Amniotic stem cell (primary cell): ENCODE measurements at places on chromosomes 7 and 10.

GRCh38 chr7:32574626-32575025, 79.3 kb downstream of the AVL9 start:
- no peak for DNase-seq

DNA sequence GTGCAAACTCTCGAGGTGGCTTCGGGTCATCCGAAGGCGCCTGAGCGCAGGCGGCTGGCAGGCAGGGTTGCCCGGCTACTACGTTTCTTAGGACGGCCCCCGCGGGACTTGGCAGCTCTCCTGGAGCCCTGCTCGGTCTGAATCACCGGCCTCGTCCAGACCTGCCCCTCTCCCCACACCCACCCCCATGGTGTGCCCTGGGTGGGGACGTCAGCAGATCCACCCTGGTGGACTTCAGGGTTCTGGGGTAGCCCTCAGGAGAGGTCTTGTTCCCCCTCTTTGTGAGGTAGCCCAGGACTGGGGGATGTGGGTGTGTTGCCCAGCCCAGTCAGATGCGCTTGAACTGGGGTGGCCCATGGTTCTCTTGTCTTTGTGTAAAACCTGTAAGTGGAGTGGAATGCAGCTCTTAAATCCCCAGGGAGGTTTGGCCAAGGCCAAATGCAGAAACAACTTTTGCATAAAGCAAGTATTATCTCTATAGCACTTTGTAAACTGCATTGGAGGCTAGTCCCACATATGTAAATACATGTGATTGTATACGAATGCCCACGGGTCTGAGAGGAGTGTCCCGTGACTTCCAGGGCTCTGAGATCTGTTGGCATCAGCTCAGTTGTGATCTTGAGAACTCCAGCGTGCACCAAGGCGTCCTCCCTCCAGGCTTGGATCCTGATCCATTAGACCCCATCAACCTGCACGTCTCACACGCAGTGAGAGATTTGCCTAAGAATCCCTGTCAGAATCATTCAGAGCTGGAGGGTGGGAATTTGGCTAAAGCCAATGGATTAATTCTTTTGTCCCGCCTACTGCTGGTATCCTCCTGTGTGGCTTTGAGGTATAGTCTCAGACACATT, 1.8 kb downstream of the PFKFB3 start:
- DNase-seq = peak; percentile 47

DNA sequence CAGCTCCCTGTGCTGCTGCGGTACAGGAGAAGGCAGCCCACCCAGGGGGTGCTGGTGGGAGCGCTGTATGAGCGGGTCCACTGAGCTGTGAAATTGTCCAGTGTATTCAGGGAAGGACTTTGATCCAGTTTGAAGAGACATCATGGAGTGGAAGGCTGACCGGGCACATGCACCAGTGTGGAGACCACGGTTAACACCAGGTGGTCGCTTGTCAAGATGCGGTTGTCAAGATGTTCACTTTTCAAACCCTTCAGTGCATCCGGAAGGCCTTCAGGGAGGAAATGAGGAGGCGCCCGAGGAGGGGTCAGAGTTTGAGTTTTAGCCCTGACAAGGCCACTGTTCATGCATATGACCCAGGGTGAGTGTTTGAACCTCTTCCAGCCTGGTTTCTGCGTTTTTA, 6.1 kb downstream of the DOCK1 start:
- DNase-seq = no peak

DNA sequence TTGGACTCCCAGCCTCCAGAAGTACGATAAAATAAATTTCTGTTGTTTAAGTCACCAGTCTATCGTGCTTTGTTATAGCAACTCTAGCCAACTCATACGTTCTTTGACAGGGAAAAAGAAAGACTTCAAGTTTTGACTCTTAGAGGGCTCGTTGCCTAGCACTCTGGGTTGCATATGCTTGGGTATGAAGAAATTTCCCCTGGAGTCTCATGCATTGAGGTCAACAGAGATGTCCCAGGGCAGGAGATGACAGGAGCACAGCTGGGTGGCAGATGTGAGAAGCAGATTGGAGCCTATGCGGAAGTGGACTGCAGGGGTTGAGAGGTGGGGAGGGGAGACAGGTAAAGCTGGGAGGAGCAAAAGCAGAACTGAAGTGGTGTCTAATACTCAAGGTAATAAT, 63.3 kb upstream of the JAZF1 start:
- no peak for DNase-seq

DNA sequence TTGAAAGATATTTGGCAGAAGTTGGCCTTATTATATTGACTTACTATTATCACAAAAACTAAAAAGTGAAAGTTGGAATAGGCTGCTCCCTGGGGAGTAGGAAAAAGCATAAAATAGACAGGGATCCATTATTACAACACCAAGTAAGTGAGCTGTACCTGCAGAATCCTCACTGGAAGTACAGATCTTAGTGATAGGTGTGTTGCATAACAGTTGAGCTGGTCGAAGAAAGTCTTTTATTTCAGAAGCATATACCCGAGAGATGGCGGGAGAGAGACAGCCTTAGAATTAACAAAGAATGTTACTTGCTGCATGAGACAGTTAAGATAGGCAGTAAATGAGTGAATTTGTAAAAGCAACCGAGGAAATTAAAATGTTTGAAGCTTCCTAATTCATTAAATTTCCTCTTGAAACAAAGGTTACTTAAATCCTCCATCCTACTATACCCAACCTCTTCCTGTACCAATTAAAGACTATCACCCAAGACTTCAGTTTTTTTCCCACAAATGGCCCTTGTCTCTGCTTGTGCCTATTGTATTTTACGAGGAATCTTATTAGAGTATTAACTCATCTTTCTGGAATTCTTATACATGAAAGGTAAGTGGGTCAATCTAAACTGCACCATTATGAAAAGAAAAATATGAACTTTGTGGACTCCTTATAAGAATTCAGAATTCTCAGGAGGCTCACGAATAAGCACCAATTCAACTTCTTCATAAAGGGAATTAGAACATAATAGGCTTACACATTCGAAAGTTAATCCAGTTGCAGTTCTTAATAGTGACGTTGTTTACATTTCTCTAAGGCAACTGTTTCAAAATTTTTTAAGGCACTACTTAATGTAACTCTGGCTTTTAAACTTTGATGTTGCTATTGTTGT, 56.2 kb downstream of the CREM start:
- no peak for DNase-seq
